Right lobe of liver (tissue), 6 donors: ENCODE measurements at places on chromosomes 16 and 17.

- DNase-seq: no peak
These were observed 13.6 kb downstream of the KIF19 start for GRCh38 chr17:74339537-74340195.

DNA sequence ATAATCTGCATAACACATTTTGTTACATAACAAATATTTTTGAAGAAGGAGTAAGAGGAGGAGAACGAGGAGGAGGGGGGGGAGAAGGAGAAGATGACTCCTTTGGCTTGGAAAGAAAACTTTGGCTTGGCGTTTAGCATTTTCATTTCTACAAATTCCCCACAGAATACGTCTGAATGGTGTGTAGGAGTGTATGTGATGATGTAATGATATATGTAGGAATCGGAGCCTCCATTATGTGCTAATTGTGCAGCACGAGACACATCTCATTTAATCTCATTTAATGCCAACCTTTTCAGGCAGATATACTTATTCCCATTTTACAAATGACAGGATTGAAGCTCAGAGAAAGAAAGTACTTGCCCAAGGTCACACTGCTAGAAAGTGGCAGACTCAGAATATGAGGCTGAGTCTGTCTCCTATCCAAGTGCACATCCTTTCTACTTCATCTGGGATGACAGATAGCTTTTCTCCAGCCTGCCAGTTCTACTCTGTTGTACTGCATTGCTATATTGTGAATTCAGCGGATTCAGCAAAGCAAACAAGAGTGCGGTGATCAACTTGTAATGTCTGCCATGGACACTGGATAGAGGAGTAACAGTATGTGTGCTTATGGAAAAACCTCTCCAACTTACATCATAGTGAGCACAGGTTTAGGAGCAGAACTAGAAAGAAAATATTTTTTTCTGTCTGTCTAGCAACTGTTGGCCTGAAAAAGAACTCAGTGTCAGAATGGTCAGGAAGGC, 10.4 kb upstream of the SLC47A2 start:
- DNase-seq: no peak

DNA sequence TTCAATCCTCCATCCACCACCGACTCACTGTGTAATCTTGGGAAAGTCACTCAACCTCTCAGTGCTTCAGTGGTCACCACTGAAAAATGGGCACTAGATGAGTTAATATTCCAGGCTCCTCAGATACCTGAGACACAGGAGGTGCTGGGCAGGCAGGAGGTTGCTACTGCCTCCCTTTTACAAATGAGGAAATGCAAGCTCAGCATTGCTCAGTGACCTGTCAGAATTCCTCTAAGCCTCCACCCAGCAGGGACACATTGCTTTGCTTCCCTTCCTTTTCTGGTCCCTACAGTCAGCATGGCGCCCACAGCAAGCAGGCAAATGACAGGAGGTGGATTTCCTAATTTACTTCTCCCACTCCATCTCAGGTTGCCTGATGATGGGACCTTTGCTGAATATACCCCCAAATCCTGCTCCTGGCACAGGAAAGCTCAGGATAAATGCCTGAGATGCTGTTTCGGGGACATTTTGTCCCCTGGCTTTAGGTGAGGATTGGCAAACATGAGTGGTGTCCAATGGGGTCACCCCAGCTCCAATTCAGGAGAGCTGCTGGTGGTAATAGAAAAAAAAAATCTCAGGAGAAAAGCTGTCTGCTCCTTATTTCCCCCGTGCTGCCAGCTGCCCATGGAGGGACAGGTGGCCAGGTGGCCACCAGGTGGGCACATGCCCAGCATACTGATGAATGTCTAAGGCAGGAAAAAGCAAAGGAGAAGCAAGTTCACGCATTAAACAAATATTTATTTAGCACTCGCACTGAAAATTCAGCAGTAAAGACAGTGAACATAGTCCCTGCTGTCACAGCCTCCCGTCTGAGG, 5.0 kb upstream of the KRT13 start:
- DNase-seq: no peak

GRCh38 chr17:58331815-58332777, 3.5 kb upstream of the TSPOAP1 start:
- peak; percentile 86 for DNase-seq

- DNase-seq: no peak
These were observed 183.5 kb downstream of the PHKB start for GRCh38 chr16:47644661-47645060.

GRCh38 chr17:58215685-58216084, 3.4 kb downstream of the MKS1 start:
- no peak for DNase-seq

DNA sequence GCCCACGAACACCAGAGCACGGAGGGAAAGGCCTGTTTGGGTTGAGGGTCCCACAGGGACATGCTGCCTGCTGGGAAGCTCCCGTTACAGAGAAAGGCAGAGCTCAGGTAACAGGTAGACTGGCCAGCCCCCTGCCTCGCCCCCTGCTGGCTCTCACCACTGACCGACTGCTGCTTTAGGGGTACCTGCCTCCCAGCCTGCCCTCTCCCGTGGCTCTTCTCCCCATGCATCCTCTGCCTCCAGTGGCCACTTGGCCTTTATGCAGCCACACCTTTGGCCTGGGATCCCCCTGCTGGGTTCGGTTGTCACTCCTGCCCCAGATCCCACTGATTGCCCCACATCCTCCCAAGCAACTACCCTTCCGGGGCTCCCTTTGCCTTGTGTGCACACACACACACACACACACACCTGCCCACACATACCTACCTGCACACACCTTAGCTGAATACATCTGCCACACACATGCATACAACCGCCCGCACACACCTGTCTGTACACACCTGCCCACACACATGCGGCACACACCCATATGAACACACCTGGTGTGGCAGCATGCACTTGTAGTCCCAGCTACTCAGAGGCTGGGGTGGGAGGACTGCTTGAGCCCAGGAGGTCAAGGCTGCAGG, 7.1 kb downstream of the MCRIP1 start:
- DNase-seq: no peak

DNA sequence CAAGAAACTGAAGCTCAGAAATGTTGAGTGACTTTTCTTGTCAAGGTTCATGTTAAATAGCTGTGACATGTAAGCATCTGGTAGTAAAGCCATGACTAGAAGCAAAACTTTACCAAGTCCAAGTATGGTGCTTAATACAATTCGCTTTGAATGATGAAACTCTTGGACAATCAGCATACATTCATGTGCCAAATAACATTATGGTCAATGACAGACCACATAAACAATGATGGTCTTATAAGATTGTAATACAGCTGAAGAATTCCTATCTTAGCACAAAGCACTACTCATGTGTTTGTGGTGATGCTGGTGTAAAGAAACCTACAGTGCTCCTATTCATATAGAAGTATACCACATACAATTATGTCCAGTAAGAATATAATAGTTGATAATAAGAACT, 97.1 kb upstream of the RPRML start:
- DNase-seq: no peak

GRCh38 chr17:9432934-9433421, 142.6 kb downstream of the STX8 start:
- DNase-seq: no peak

GRCh38 chr16:85134789-85135142, 22.5 kb upstream of the CIBAR2 start:
- DNase-seq: peak; percentile 45

DNA sequence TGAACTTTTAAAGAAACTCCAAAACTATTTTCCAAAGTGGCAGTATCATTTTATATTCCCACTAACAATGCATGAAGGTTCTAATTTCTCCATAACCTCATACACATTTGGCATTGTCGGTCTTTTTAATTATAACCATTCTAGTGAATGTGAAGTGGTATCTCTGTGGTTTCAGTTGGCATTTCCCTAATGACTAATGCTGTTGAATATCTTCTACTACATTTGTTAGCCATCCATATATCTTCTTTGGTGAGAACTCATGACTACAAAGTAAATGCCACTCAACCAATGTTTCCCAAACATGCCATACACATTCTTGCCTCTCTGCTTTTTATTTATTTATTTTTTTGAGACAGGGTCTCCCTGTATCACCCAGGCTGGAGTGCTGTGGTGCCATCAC, 31.7 kb upstream of the TAOK1 start:
- DNase-seq: no peak

- DNase-seq: peak; percentile 94
These were observed 28.6 kb upstream of the NUDT16L1 start for GRCh38 chr16:4664538-4665418.

DNA sequence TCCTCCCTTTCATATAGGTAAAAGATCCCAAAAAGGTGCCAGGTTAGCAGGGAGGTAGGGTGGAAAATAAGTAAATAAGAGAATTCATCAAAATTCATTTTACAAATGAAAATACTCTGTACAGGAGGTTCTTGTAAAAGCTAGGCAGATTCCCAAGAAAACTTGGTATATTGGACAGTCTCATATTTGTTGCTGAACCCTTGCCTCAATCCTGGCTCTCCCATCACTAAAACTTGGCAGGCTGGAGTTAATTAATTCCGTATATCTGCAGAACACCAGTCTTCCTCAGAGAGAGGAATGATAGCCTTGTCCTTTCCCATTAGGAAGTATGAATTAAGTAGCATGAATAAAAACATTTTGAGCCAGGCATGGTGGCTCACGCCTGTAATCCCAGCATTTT, 66.2 kb upstream of the MTMR4 start:
- DNase-seq: no peak

DNA sequence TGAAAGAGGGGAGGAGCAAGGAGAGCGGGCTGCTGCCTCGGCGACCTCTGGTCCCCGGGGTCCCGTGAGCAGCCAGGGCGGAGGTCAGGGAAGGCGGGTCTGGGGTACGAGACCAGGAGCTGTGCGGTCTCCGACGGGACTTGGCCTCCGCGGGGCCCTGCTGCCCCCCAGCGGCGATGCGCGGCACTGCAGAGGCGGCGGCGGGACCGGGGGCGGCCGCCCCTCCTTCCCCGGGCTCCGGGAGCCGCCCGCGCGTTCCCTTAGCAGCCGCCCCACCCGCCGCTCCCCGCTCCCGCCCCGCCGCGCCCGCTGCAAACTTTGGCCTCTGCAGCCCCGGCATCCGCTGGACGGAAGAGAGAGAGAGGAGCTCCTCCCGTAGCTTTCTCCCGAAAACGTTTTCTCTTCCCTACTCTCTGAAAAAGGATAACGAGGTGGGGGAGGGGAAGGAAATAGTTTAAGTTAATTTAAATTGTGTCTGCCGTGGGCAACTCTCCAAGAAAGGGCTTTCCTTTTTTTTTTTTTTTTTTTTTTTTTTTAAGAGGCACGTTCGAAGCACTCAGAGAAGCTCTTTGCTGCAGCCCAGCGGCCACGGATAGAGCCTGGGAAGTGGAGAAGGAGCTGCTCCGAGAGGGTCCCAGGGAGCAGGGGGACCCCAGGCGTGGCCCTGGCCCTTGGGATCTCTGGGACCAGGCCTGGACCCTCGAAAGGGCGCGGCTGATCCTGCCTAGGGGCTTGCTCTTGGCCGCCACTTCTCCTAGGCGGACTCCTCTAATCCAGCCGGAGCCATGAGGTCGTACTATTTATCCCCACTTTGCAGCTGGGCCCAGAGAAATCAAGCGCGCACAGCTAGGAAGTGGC, 43.2 kb downstream of the C16orf82 start:
- DNase-seq: peak; percentile 75
